ENCODE measurements at places on chromosomes 7 and 10.

GRCh38 chr7:152202056-152202455 lies 176.6 kb downstream of the GALNT11 start:
- no peak for DNase-seq

DNA sequence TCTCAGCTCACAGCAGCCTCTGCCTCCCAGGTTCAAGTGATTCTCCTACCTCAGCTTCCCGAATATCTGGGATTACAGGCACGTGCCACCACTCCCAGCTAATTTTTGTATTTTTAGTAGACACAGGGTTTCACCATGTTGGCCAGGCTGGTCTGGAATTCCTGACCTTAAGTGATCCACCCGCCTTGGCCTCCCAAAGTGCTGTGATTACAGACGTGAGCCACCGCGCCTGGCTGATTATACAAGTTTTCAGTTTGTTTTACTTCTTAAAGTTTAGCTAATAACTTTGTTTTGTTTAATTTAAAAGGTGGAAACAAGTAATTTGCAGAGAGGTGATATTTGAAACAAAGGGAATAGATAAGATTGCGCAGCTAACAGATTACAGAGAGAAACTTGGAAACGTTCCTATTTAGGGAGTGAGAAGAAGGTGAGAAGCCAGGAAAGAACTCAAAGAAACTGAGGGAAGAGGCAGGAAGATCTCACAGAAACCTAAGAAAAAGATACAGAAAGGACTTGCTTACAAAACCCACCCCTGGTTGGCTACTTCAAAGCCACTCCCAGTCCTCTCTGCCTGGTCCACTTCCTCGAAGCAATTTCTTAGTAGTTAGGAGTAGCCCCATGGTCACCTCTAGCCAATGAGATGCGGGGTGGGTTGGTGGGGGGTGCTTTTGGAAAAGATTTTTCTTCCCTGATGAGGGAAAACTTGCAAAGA lies 15.0 kb upstream of the PDLIM1 start:
- DNase-seq = no peak

DNA sequence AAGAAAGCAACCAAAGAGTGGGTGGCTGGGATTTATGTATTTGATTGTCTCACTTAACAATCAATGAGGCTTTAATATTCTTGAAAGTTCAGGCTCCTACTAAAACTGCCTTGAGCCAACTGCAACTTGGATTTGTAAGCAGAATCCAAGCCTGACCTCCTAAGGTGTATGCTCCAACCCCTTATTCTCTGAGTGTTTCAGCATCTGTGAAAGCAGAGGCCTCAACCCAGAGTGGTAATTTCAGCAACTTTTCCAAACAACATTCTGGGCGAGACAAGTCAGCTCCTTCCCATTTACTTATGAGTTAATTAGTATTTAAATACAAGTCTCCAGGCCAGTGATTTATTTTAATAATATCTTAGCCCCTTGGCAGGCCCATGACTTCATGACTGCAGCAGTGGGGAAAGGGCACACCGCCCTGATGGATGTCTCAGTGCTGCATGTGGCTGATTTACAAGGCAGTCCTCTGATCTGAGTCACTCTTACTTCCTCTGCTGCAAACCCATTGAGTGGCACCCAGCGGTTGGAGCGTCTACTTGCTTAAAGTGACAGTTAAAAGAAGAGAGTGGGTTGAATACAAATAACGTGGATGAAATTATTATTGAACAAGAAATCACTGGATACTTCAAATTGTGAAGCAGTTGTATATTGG lies 209.1 kb downstream of the TRIL start:
- DNase-seq = no peak

- no peak for DNase-seq
These were observed 68.7 kb upstream of the PPP1R9A start for GRCh38 chr7:94838717-94839116.

- no peak for DNase-seq
These were observed 14.3 kb upstream of the COL17A1 start for GRCh38 chr10:104099941-104100340.

- DNase-seq = no peak
These were observed 19.7 kb downstream of the MET start for GRCh38 chr7:116691664-116692063.

- DNase-seq = no peak
These were observed 999 bp downstream of the SFTPD start for GRCh38 chr10:79947787-79948424.

DNA sequence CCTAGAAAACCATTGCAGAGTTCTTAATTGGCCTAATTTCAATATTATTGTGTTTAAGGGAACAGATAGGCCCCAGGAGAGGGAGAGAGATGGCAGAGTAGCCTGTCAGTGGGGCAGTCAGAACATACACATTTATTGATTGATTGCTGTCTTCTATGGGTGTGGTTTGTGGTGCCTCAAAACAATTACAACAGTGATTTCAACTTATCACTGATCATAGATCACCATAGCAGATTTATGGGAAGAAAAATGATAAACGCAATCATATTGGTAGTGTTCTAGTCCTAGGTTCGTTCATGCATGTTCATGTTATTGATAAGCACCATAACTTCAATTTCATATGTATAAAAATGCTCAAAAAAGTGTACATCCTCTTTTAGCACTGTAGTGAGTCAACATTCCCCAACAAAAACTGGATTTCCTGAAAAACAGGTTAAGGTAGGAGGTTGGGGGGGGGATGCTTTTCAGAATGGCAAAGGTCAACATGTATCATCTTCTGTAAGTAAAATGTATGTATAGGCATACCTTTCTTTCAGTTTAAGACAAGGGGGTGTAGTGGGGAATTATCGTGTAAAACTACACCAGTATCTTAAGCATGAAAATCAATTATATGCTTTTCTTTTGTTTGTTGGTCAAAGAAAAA lies 1.1 kb upstream of the TNKS2 start:
- DNase-seq = no peak

DNA sequence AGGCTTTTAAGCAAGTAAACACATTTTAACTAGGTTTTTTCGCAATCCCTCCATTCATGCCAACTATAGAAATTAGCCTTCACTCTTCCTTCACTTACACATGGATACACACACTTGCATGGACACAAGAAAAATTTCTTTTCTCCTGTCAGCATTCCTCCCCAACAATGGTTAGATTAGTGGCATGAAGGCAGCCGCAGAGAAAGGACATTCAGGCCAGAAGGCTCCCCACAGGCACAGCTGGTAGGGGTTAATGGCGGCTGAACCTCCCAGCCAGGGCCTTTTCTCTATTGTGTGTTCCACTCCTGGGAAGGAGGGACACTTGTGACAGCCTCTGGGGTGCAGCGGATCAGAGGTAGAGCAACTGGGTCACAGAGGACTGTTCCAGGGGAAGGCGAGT lies 255.0 kb upstream of the SP8 start:
- DNase-seq = no peak

DNA sequence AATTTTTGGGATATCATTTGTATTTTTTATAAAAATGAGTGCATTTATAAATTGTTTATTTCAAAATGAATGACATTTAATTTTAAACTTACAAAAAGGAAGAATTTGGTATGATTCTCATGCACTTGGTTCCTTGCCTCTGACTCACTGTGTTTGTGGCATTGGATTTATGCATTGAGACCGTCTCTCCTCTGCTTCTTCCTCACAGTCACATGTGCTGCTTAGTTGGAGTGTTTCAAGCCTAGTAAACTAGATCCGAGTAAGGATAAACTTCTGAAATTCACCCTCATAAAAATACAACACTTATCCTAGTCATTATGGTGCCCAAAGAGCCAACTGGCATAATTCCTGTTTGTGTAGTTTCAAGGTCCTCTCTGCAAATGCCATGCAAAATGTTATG lies 19.1 kb upstream of the FZD8 start:
- DNase-seq = no peak

- DNase-seq = no peak
These were observed 353.2 kb upstream of the KLF6 start for GRCh38 chr10:4138146-4138721.

DNA sequence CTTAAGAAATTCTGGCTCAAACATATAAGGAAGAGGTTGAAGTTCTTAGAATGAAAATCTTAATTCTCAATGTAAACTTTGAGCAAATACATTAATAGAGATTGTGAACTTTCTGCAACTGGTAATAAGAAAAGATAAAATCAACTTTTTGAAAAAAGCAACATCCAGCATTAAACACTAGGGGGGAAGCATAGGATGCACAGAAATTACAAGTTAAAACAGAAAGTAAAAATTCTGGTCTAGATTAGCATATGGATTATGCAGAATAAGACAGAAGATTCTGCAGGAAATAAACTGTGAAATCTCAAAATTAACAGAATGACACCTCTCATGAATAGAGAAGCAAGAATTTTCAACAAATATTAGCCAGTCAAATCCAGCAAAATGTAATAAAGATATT lies 38.0 kb upstream of the CAV2 start:
- DNase-seq = no peak

GRCh38 chr10:60732198-60732806 lies 46.0 kb upstream of the CDK1 start:
- DNase-seq = no peak

- DNase-seq = no peak
These were observed 8.5 kb upstream of the GLCCI1 start for GRCh38 chr7:7959979-7960670.

DNA sequence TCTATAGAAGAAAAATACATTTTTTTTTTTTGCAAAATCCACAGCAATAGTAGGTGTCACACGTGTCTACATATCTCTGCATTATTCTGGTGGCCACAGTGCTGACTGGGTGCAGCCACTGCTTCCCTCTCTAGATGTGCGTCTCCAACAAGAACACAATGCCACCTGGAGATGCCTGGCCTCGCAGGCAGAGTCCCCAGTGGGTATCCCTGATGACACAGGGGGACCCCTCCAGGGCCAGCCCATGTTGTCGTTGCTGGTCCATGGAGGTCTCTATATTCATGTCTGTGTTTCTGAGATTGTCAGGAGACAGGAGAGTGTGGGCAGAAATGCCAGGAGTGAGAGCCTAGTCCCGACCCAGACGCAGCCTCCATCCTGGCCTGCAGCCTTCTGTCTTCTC lies 345.9 kb upstream of the SHH start:
- DNase-seq = no peak

Data from activated naive CD4-positive, alpha-beta T cell (primary cell).